ENCODE measurements at places on chromosomes 3 and 15. TPM values are rescaled to one million over a fixed set of nuclear protein-coding genes. Genes with fewer than 3 reads are reported as not detected.

MKRN2OS gene
- not detected for total RNA-seq

KCNMB3 gene
- 1.2 TPM for total RNA-seq

UPK1B gene
- not detected for total RNA-seq

LARP6 gene
- 10.9 TPM for total RNA-seq

AQP9 gene
- total RNA-seq, result not detected

MYLK gene
- total RNA-seq, result 30.8 TPM

GOLGA8S gene
- 0.09 TPM for total RNA-seq

GOLGA8T gene
- total RNA-seq, result not detected

EPHA3 gene
- total RNA-seq, result 1.7 TPM

LHFPL4 gene
- total RNA-seq, result not detected

DUOX1 gene
- not detected for total RNA-seq

CKMT1B gene
- not detected for total RNA-seq

GOLGA6B gene
- not detected for total RNA-seq

IMPG2 gene
- 0.54 TPM for total RNA-seq
